Dermis blood vessel endothelial cell (primary cell): ENCODE measurements at places on chromosomes 6 and 20. TPM values are rescaled to one million over a fixed set of nuclear protein-coding genes. Genes with fewer than 3 reads are reported as not detected.

Gene CENPW
- total RNA-seq, result 4.8 and 16.6 TPM in 2 replicates

Gene SLC17A3
- total RNA-seq, result 0.17 and 0.28 TPM in 2 replicates

DNA sequence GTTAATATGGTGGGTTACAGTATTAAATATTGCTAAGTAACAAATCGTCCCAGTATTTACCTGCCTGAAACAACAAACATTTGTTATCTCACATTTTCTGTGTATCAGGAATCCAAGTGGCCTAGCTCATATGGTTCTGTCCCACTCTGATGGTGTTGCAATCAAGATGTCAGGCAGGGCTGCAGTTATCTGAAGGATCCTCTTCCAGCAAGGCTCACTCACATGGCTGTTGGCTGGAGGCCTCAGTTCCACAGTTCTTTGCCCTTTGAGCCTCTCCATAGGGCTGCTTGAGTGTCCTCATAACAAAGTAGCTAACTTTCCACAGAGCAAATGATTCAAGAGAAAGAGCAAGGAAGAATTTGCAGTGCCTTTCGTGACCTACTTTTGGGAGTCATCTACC lies 17.7 kb downstream of the RAB22A start:
- DNase-seq, result no peak

GRCh38 chr6:667253-667927 lies 10.5 kb upstream of the HUS1B start:
- no peak for DNase-seq

- no peak for DNase-seq
These were observed 177.9 kb downstream of the KIF16B start for GRCh38 chr20:16395366-16395765.

DNA sequence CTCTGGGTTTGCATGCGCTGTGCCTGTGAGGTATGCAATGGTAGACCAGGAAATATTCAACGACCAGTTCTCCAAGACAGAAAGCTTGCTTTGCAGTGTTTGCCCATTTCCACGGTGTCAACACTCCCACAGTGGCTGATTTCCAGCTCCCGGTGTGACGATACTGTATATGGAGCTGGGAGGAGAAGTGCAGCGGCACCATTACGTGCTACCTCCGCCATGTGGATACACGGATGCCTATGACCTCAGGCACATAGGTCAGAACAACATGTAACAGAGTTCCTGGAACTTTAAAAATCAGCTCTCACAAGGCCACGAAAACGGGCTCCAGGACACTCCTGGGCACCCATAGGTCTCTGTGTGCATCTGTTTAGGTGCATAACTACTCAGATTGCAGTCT lies 51.1 kb downstream of the NFATC2 start:
- DNase-seq, result no peak

DNA sequence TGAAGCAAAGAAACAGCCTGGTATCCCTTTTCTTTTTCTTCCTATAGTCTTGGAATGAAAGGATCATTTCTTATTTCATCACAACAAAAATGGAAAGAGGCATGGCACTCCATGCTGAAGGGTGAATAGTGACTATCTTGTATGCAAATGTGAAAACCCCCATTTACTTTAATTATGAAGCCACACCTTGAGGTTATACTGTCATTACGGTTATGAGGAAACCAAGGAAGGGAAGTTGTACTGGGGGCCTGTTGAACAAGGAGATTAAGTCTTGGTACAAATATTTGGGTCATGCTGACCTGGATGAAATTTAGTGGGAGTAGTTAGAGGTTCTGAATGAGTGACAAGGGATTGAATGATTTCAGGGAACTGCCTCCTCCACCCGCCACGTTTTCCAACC lies 8.7 kb upstream of the STXBP5 start:
- no peak for DNase-seq
